ENCODE measurements at places on chromosomes 6 and 20.
A peak's percentile ranks its signal among the peaks of the same experiment; 100 is the strongest.

DNA sequence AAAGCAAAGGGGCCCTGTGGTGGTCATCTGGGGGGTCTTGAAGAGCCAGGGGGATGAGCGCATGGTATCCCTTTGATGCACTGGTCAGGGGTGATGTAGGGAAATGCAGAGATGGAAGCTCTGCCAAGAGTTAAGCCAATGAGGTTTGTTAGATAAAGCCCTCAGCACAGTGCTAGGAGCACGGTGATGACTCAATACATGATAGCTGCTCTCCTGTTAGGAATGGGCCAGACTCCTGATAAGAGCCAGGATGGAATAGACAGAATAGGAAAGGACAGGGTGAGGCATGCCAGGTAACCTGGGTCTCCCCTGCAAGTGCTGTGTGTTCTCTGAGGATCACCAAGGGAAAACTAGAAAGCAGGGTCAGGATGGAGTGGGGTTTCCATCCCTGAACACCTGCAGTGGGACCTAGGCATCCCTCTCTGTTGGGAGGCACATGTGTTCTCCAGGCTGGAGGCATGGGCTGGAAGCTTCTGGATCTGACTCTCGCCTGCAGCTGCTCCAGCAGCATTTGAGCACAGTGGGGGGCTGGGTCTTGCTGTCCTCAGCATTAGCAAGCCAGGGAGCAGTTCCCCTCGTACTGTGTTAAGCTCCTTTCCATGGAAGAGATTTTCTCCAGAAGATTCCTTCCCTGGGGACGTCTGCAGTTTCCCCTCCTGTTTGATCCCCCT, 71.8 kb upstream of the TIAM2 start:
- no peak for DNase-seq

- DNase-seq = peak; percentile 38
Observed at GRCh38 chr6:169723200-169723909, 945 bp downstream of the PHF10 start.

DNA sequence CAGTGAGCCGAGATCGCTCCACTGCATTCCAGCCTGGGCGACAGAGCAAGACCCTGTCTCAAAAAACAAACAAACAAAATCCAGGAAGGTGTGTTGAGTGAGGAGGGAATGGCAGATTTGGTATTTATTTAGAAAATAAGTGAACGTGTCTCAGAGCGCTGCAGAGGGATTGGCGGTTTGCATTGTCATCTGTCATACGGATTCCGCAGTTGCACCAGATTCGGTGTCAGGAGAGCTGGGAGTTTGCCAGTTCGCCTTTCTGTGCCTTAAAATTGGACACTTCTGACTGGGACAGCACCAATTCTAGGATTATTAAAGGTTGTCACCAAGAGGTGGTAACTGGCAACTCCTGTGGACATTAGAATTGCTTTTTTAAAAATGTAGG, 912 bp downstream of the SNRNP48 start:
- DNase-seq = no peak

GRCh38 chr6:63882208-63882607, 246.6 kb downstream of the PHF3 start:
- DNase-seq = no peak

GRCh38 chr6:5081182-5081581, 4.0 kb upstream of the PPP1R3G start:
- DNase-seq = no peak

DNA sequence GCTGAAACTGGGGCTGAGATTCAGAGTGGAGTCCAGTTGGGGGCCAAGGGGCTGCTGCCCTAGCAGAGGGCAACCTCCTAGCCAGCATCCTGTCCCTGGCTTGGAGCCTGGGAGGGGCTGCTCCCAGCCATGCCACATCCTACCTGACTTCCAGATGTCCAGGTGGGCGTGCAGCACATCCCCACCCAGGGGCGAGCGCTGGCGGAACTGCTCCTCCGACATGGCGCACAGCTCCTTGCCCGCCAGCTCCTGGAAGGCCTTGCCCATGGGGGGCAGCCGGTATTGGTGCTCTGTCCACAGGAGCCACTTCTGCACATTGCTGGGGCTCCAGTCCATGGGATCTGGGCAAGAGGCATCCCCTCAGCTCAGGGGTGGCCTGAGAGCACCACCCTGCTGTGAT, 15.3 kb downstream of the SPDEF start:
- DNase-seq = no peak

DNA sequence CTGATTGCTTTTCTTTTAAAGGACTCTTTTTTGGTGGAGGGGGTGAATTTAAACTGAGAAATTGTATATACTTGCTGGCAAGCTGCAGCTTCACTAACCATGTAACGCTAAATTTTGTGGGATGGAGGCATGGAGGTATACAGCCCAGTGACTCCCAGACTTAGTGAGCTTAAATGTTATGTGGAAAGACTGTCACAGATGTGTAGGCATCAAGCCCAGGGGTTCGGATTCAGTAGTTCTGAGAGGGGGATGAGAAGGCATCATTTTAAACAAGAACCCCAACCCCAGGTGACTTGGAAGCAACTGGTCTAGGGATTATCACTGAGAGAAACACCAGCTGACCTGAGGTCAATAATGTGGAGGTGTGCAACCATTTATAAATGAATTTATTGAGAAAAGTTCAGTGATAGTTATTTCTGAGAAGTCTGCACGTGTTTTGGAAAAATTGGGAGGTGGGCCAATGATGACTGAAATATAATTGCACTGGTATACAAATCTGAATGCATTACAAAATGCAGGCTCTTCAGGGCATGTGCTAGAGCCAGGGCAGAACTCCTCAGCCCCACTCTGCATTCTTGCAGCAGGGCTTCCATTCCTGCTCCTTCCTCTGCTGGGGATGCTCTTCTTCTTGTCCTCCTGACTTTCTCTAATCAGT, 26.9 kb downstream of the RFPL4B start:
- no peak for DNase-seq

- no peak for DNase-seq
Observed at GRCh38 chr6:141501616-141502015, 631.1 kb upstream of the GJE1 start.

DNA sequence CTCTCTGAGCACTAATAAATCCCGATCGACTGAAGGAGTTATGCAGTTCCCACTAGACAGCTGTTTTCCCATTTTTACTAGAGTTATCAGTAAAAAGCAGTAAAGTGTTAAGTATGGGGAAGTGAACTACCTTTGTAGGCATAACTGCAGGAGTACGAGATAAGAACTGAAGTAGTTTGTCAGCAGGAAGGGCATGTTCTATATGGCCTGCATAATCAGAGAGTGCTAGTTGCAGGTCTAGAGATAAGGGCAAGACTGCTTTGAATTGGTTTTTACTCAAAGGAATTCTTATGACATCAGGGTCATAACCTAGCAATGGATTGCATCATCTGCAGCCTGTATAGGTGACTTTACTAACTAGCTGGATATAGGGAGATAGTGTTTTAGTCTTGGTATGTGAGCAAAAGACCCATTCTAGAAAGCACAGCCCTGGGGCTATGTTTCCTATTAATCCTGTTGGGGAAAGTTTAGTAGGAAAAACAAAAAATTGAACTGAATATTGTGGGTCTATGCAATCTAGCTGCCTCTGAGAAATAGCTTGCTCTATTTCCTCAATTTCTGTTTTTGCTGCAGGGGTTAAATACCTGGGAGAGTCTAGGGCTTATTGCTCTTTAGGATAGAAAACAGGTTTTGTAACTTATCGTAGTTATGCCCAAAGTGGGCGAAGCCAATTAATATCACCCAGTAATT, 22.6 kb upstream of the CRISP1 start:
- DNase-seq = no peak

DNA sequence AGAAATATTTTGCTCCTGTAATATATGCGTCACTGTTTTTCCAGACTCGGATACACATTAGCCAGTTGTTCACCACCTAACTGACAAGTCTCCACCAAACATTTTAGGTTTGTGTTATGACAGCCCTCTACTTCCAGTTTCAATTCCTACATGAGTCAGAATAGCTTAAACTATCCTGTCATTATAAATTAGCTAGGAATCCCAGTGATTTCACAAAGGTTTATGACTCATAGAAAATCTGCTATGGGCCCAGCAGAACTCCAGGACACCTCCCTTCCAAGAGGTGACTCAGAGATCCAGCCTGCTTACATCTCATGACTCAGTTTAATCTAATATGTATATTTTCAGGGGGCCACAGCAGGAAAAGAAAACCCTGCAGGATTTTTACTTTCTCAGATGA, 17.4 kb upstream of the PLCB4 start:
- no peak for DNase-seq

GRCh38 chr6:150006961-150007464, 18.3 kb downstream of the RAET1L start:
- no peak for DNase-seq

DNA sequence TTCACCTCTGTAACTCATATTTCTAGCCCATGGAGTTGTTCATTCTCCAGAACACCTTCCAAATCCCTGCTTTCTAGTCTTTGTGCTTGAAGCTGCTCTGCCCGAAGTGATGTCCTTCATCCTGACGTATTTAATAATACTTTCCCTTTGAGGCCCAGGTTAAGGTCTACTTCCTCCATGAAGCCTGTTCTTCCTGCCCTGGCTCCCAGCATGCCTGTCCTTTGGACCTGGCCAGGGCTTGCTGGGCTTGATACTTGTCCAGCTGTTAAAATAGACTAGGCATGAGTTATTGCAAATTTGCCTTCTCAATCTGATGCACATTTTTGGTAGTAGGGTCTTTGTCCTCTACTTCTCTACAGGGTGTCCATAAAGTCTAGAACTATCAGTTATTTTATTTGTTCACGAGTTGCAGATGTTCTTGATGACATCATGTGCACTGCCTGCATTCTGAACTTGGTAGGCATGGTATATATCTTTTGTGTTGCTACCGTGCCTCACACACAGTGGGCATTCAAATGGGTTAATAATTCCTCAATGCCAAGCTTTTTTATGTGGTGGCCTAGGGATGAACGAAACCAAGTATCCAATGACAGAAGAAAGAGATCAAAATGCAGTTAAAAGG, 3.1 kb upstream of the MAP7 start:
- DNase-seq = no peak
